ENCODE measurements at places on chromosomes 11 and 22.

DNA sequence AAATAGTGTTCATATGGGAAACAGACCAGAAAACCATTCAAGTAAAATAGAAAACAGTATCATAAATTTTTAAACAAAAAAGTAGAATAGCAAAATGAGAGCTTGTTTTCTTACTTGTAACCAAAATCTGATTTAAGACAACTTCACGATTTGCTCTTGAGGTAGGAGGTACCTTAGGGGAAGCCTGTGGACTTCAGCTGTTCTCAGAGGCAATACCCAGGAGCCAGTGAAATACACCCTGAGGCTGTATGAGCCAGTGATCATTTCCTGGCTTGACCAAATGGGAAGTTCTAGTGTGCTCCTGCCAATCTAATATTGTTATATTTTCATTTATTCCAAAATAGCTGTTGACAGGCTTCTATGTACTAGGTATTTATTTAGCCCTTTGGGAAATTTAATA lies 104.8 kb downstream of the ARHGAP42 start:
- DNase-seq, result no peak

- DNase-seq, result no peak
Observed at GRCh38 chr22:35918456-35918855, 110.2 kb downstream of the RBFOX2 start.

DNA sequence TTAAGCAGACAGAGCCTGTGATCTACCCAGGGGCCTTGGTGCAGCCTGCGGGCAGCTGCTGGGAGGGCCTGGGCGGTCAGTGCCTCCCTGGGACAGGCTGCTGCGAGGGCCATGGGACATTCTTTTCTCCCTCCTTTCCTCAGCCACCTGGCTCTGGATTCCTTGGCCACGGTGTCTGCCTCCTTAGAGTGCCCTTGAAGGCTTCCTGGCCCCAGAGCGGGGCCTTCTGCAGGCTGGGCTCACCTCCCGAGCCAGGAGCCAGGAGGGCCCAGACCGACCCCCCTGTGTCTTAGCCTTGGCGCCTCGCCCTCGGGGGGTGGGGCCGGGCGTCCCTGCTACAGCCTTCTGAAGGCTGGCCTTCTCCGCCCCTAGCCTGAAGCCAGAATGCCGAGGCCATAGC lies 231.2 kb downstream of the TBC1D22A start:
- DNase-seq, result no peak

DNA sequence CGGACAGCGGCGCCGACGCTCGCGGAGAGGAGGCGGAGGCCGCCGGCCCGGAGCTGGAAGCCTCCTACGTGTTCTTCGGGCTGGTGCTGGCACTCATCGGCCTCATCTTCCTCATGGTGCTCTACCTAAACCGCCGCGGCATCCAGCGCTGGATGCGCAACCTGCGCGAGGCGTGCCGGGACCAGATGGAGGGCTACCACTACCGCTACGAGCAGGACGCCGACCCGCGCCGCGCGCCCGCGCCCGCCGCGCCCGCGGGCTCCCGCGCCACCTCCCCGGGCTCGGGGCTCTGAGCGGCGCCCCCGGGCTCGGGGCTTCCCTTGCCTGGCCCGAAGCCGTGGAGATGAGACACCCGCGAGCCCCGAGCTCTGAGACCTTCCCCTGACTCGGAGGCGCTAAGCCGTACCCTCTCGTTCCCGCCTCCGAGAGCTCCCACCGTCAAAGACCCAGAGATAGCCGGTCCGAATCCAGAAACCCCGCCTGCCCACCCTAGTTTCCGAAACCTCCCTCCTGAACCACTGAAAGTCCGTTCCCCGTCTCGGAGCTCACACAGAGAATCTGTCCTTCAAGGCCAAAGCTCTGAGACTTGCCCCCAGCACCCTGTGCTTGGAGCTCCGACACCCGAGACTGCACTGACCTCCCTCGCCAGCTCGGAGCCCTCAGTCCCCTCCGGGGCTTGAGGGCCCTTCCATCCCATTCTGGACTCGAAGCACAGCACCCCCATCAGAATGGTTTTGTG lies 1.5 kb downstream of the TPBGL start:
- no peak for DNase-seq
